ENCODE measurements at places on chromosomes 6 and 20.

DNA sequence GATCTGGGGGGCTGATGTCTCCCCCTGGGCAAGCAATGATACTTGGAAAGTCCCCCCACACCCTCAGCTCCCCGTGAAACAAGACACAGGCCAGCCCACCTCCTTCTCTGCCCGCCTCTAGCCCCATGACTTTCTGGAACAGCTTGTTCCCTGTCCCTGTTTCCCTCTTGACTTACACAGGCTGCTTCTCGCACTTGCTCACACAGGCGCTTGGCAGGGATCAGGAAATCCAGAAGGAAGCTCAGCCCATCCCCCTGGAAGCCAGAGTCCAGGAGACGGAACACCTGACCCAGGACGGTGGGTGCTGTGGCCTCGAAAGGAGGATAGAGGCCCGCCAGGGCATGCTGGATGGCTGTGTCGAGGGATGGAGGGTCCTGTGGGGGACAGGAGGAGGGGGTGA is 14.8 kb downstream of the KIAA1755 start:
- DNase-seq = no peak

DNA sequence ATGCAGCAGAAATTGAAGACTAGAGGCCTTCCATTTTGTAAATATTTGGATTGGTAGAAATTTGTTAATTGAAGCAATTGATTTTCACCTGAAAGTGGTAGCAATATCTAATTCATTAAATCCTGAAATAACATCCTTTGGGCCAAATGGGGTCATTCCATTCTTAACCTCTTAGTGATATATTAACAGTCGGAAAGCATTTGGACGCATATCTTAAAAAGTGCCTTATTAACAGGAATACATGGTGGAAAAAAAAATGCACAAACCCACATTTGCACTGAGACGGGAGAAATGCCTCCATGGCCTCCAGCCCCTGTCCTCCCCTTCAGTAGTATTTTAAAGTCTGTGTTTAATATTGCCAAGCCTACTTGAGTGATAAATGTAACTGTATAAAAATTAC is 205.5 kb downstream of the TFAP2B start:
- no peak for DNase-seq

DNA sequence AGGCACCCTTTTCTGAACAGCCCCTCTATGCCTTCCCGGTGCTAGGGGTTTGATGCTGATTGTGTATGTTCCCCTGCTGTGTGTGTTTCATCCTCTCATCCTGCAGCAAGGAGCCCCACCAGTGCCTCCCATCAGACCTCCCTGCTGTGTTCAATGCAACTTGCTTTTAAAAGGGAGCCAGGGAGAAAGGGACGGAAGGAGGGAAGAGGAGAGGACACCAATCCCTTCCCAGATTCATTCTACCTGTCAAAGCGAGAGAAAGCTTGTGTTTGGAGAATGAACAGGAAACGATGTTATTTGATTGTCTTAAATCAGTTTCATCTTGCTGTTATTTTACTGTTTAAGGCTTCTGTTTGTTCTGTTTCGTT is 259.2 kb downstream of the ADGB start:
- DNase-seq = no peak

DNA sequence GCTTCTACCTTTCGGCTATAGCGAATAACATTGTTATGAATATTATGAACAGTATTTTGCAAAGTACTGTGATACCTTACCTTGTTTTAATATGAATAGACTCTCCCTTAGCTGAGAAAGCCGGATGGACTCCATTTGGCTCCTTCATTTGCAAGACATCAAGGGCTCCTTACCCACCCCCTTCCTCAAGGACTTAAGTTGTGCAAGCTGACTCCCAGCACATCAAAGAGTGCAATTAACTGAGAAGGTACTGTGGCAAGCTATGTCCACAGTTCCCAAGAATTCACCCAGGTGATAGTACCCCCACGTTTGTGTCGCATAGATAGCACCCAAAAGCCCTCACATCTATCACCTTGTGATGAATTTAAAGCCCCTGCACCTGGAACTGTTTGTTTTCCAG is 11.2 kb downstream of the CST5 start:
- no peak for DNase-seq

- DNase-seq = no peak
Observed at GRCh38 chr6:73157870-73158269, 67.4 kb downstream of the KHDC1L start.

- DNase-seq = no peak
Observed at GRCh38 chr6:16322666-16323312, 84.4 kb downstream of the GMPR start.

- DNase-seq = no peak
Observed at GRCh38 chr6:154962753-154963152, 32.4 kb upstream of the TIAM2 start.

DNA sequence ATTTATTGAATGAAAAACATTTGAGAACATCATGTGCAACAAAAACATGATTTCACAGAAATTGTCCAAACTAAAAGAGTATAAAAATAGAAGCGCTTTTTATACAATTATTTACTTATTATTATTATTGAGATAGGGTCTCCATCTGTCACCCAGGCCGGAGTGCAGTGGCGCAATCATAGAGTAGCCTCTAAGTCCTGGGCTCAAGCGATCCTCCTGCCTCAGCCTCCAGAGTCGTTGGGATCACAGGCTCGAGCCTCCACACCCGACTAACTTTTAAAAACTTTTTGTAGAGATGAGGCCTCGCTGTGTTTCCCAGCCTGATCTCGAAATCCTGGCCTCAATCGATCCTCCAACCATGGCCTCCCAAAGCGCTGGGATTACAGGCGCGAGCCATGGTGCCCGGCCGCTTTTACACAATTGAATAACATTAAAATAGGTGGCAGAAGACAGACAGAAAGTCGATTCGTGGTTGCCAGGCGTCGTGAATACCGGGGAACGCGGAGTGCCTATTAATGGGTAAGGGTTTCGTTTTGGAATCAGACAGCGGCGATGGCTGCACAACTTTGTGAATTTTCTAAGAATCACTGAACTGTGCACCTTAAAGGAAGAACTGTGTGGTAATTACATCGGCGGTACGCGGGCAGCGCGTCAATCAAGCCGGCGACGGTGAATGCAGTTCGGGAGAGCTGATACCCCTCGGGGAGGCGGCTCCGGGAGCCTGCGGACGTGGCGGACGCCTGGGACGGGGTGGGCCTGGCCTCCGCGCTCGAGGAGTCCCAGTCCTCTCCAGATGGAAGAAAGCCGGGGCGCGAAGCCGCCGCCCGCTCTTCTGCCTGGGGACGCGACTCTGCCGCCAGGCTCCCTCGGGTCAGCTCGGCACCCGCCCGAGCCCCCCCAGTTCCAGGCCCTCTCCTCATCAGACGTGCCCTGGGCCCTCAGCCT is 807 bp downstream of the TBC1D20 start:
- no peak for DNase-seq

GRCh38 chr20:6559791-6560190 is 207.7 kb upstream of the BMP2 start:
- DNase-seq = no peak

- no peak for DNase-seq
Observed at GRCh38 chr6:53124131-53124800, 24.4 kb downstream of the GCM1 start.

Measured in GM12892 (cell line).